ENCODE measurements at places on chromosomes 7 and 10. TPM values are rescaled to one million over a fixed set of nuclear protein-coding genes. Genes with fewer than 3 reads are reported as not detected.

GRCh38 chr7:26061678-26062603 is 90.1 kb upstream of the NFE2L3 start:
- DNase-seq = peak; percentile 49

DNA sequence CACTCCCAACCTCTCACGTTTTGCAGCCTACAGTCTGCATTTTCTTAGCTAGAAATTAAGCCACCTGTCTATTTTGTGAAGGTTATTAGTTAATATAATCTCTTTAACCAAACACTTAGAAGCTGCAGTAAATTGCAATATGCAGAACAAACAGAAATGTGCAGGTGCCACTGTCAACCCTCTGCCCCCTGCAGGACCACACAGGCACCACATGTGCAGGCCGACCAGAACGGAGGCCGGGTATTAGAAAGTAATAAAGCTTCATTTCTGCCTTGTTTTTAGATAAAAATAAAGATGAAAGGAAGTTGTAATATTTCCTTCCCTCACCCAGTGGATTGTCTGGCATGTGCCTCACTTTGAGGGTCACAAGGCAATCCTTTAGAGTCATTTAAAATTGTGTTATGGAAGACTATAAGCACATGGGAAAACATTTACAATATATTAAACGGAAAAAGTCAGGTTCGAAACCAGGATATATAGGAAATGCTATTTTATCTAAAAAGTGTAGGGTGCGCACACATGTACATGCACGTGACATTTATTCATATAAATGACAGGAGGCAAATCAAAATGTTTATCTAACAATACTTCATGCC is 158.2 kb downstream of the ARHGAP12 start:
- DNase-seq = peak; percentile 71

Gene RTKN2
- 4.8 TPM for total RNA-seq

Gene ARHGEF35
- total RNA-seq = 0.82 TPM

GRCh38 chr7:84822941-84823510 is 363.8 kb downstream of the SEMA3D start:
- no peak for DNase-seq

DNA sequence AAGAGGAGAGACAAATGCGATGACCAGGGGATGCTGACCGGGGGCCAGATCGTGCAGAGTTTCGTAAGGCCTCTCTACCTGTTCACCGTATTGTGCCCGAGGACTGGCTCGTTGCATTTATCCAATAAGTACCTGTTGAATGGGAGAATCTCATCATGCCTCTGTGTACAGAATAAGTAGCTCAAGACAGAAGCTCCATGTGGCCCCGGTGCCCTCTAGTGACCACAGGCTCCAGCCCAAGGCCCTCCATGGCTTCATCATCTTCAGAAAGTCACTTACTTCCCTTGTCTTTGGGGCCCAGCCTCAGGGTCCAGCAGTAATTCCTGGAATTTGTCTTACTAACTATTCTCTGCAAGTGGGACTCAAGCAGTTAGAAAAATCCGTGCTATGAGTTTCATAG is 151.0 kb downstream of the CHN2 start:
- peak; percentile 41 for DNase-seq

Gene GIMAP4
- total RNA-seq = 174 TPM

Gene CUTC
- 20.4 TPM for total RNA-seq

- no peak for DNase-seq
Observed at GRCh38 chr7:146417176-146417575, 300.6 kb downstream of the CNTNAP2 start.

DNA sequence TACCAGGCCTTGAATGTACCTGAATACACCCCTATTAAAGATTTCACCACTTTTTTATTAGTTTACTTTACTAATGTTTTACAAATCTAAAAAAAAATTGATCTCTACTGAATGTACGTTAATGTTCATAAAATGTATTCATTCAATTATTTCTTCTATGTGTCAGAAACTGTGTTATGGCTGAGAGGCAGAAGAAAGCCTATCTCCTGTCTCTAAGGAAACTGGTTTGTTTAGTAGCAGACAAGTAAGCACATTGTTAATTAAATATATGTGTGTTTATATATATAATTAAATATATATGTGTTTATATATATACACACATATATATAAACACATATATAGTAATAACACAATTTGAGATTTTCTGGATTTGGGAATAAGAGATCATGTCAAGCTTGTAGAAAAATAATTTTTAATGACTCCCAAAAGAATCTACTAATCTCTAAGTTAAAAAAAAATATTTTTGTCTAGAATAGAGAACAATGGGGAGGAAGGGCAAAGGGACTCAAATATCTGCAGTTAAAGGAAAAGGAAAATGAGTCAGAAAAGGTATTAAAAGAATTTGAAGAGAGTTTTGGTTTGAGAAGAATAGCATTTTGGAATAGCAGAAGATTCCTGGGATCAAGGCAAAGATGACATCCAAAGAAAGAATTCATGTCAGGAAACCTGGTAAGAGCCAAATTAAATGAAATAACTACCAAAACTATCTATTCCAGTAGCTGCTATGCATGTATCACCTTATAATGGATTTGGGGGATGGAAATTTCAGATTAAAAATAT is 92.1 kb downstream of the CH25H start:
- peak; percentile 86 for DNase-seq

Gene CEP55
- 58.9 TPM for total RNA-seq

DNA sequence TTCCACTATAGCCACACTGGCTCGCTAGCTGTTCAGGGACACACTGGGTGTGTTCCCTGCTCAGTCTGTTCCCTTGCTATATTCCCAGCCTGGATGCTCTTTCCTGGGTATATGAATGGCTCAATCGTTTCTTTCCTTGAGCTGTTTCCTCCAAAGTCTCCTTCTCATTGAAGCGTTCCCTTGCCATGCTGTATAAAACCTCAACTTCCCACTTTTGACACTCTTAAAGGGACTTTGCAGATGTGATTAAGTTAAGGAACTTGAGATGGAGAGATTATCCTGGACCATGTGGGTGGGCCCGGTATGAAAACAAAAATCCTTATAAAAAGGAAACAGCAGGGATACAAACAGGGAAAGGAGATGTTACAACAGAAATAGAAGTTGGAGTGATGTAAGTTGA is 973.1 kb downstream of the LRMDA start:
- no peak for DNase-seq

Gene NPC1L1
- not detected for total RNA-seq

Gene AKR1B15
- not detected for total RNA-seq

Gene THSD7A
- 12.7 TPM for total RNA-seq

GRCh38 chr10:59868696-59869593 is 37.4 kb downstream of the CCDC6 start:
- DNase-seq = no peak

DNA sequence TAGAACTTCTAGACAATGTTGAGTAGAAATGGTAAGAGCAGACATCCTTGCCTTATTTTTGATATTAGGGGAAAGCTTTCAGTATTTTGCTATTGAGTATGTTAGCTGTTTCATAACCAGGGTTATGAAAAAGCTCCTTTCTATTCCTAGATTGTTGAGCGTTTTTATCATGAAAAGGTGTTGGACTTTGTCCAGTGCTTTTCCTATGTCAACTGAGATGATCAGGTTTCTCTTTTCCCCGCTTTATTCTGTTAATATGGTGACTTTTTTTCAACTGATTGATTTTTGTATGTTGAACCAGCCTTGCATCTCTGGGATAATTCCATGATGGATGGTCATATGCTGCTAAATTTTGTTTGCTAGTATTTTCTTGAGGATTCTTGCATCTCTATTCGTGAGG is 58.5 kb downstream of the LCOR start:
- DNase-seq = no peak

GRCh38 chr7:136717910-136718557 is 150.4 kb upstream of the CHRM2 start:
- no peak for DNase-seq

- no peak for DNase-seq
Observed at GRCh38 chr10:114810926-114811325, 10.7 kb upstream of the FHIP2A start.

DNA sequence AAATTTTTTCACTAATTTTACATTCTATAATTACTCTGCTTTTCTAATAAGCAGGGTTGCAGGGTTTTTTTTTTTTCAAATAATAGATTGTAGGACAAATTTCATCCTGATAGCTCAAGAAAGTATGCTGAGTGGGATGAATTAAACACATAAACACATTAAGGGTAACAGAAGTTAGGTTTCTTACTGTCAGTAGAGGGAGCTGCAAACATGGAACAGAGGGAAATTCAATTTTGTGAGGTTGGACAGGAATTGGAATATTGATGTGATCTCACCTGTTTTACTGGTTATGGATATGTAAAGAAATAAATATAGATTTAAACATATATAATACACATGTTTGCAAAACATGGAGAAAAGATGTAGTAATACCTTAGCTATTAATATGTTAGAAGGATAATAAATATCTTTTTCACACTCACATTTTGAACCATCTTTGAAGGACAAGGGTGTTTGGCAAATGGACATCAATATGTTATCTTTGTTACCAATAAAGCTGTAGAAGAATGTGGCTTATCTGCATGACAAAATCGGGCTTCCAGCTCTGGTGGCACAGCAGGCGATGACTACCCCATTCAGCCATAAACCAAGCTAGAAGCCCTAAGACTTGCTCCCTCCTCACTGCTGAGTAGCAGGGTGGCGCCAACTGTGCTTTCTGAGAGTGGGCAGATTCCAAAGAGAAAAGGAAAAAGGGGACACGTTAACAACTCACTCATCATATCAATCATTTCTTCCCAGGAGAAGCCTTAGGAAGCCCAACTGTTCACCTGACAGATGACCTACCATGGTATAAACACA is 1257.4 kb downstream of the GATA3 start:
- no peak for DNase-seq

GRCh38 chr10:49559476-49559875 is 20.6 kb upstream of the ERCC6 start:
- no peak for DNase-seq

- DNase-seq = no peak
Observed at GRCh38 chr7:40733114-40733513, 598.3 kb downstream of the SUGCT start.

GRCh38 chr7:1021931-1022330 is 22.4 kb upstream of the GPR146 start:
- no peak for DNase-seq

- no peak for DNase-seq
Observed at GRCh38 chr10:33067917-33068316, 109.9 kb upstream of the ITGB1 start.

Gene WEE2
- total RNA-seq = not detected

DNA sequence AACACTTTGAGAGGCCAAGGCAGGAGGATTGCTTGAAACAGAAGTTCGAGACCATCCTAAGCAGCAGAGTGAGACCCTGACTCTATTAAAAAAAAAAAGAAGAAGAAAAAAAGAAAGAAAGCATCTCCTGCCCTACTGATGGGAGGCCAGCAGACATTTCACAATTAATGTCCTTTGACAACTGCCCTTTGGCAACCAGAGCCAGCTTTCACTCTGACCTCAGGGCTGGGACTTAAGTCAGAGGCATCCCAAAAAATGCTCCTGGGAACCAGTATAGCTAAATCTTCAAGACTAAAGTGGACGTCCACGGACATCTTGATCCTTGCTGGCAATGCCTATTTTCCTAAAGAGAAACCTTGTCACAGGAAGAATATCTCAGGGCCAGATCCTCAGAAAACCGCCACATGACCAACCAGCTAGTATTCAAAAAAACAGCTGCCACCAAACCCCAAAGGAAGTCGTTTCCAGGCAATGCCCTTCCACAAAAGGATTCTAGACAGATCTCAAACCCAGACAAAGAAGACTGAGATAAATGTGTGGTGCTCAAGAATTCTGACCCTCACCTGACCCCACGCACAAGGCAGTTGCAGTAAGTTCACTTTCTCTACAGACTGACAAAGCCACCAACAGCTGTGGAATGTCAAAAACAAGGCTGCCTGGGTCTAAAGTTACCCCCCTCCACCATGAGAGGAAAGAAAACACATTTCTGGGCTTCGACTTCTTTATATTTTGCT is 18.4 kb downstream of the GFRA1 start:
- no peak for DNase-seq

DNA sequence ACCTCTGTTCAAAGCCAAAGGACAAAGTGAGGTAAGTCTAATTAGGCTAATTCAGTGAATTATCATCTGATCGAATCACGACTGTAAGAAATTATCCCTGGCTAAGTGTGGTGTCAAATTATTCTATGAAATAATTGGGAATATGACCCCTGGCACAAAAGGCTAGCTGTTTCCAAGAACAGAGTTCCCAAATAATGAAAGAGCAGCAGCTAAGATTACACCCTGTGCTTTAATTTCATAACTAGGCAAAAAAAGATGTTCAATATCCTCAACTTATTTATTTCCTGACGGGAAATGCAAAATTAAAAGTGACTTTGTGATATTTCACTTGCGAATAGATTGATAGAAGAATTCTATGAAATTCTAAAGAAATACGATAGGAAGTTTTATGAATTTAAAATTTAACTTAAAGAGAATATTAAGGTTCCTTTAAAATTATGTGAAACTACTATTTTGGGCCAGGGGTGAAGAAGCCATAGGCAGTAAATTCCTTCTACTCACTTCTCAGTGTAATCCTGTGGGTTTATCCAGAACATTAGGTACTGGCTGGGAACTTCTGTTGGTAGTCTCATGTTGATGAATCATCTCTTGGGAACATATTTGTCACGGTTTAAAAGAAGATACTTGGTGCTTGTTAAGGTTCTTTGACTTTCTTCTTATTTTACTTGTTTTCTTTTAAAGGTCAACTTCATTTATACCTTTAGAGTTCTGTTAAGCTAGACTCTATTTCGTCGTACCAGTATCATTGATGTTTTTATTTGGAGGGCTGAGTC is 148.5 kb downstream of the POLR1F start:
- DNase-seq = no peak

Gene TEX36
- total RNA-seq = not detected

Gene CYP2C19
- not detected for total RNA-seq

GRCh38 chr10:12766223-12766622 is 235.3 kb downstream of the CCDC3 start:
- DNase-seq = no peak

- peak; percentile 44 for DNase-seq
Observed at GRCh38 chr7:52764492-52765169, 270.8 kb upstream of the POM121L12 start.

DNA sequence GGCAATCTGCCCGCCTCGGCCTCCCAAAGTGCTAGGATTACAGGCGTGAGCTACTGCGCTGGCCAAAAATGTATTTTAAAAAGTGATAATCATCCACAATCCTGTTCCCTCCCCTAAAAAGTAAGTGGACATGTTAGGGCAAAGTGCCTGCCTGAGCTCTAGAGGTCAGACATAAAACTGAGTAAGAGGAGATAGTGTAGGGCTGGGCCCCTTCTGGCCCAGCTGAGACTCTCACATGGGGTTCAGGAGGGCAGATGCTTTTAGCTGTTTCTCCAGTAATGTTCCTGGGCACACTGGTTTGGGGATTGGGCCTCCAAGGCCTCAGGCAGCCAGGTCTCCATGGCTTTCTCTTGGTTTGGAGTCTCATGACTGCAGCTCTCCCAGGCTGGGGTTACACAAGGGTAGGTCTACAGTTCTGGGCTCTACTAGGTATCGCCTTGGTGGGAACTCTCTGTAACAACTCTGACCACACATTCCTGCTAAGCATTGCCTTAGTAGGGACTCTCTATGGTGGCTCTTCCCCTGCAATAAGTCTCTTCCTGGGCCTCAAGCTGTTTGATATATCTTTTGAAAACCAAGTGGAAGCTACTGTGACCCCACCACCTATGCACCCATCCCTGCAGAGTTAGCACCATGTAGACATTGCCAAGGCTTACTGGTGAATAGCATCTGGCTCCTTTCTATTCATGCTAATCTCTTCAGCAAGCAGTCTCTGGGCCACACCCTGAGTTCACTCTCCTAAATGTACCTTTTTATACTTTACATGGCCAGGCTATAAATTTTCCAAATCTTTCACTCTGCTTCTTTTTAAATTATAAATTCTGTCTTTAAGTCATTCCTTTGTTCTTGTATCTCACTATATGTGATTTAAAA is 6.9 kb upstream of the NUDCD3 start:
- no peak for DNase-seq

Gene NUTM2E
- not detected for total RNA-seq

- DNase-seq = no peak
Observed at GRCh38 chr10:49769692-49770091, 7.6 kb upstream of the OGDHL start.
